PC-3 (cell line): ENCODE measurements at places on chromosomes 2 and 18. TPM values are rescaled to one million over a fixed set of nuclear protein-coding genes. Genes with fewer than 3 reads are reported as not detected.

The CAMKMT gene
- total RNA-seq, result 2.7 and 4.3 TPM in 2 replicates

The ATP5F1A gene
- total RNA-seq, result 243 and 250 TPM in 2 replicates

The RPRM gene
- 1.4 and 2.6 TPM in 2 replicates for total RNA-seq

The TMEFF2 gene
- not detected in 2 replicates for total RNA-seq

The FTCDNL1 gene
- 0.11 and 0.52 TPM in 2 replicates for total RNA-seq

The ANKRD62 gene
- total RNA-seq, result not detected in 2 replicates

The KCNK3 gene
- 0.04 and 0.69 TPM in 2 replicates for total RNA-seq

The WNT10A gene
- 0.40 and 3.3 TPM in 2 replicates for total RNA-seq

The IL1B gene
- total RNA-seq, result 48.4 and 67.5 TPM in 2 replicates

DNA sequence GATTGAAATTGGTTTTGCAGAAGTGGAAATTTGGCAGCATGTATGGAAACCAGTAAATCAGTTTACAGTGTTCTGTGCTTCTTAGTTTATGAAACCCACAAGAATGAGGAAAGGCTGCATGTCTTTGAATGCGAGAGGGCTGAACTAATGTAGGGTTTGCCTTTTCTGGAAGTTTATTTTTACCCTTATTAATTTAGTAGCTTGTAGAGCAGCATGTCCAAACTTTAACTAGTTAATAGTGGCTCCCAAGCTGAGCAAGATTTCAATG is 50.4 kb downstream of the LDLRAD4 start:
- DNase-seq, result no peak

DNA sequence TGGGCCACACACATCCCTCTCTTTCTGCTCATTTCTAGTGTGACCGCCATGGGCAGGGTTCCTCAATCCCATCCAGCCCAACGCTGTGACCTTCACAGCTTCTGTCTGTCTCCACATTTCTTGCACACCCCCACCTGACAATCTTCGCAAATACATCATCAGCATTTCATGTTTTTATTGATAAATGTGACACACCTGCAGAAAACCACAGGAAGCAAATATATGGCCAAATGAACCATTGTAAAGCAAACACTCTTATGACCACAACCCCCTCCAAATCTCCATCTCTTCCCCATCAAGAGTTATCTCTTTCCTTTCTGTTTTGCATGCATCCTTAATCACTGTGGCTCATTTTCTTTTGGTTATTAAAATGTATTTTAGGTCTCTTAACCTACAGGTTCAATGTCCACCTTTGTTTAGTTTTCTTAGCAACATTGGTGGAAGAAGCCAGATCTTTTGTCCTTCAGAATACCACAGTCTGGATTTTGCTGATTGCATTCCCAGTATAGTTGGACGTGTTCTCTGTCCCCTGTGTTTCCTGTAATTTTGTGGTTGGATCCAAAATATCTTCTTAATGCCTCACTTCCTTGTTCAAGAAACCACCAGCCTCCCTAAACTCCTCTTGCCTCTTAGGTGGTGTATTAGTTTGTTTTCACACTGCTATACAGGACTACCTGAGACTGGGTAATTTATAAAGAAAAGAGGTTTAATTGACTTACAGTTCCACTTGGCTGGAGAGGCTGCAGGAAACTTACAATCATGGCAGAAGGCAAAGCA is 9.8 kb upstream of the NCK2 start:
- peak; percentile 80 for DNase-seq

DNA sequence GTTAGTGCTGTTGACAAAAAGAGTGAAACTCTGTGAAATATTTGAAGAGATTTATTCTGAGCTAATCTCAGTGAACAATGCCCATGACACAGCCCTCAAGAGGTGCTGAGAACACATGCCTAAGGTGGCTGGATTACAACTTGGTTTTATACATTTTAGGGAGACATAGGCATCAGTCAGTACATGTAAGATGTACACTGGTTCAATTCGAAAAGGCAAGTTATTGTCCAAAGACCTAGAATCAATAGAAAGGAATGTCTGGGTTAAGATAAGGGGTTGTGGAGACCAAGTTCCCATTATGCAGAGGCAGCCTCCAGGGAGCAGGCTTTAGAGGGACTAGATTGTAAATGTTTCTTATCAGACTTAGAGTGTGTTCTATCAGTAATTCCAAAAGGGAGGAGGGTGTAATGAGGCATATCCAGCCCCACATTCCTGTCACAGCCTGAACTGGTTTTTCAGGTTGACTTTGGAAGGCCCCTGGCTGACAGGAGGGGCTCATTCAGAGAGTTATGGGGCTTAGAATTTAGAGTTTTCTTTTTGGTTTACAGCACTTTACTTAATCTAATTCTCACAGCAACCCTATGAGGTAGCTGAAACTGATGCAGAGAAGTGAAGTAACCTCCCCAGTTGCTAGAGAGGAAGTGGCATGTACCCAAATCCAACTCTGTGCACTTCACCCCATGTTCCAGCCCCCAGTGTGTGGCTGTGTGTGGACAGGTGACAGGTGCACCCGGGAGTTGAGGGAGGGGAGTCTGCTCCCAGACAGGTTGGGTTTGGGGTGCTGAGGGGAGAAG is 28.3 kb upstream of the ASAP2 start:
- DNase-seq, result peak; percentile 86

GRCh38 chr2:143123911-143124310 is 5.3 kb upstream of the ARHGAP15 start:
- no peak for DNase-seq

DNA sequence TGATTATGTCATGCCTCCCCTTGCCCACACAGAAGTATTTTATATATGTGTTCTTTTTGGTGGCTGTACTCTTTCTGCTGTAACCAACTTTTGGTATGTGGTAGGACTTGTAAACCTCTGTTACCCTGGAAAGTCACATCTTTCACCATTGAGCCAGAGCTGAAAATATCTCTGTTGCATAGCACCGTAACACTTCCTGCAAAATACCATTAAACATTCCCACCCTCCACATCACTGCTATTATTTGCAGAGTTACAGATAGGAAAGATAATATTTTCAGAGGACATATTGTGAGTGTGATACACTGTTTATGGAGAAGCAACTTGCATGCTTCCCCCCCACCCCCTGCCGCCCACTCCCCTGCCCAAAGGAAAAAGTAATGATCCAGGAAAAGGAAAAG is 44.8 kb downstream of the CAB39 start:
- peak; percentile 50 for DNase-seq

DNA sequence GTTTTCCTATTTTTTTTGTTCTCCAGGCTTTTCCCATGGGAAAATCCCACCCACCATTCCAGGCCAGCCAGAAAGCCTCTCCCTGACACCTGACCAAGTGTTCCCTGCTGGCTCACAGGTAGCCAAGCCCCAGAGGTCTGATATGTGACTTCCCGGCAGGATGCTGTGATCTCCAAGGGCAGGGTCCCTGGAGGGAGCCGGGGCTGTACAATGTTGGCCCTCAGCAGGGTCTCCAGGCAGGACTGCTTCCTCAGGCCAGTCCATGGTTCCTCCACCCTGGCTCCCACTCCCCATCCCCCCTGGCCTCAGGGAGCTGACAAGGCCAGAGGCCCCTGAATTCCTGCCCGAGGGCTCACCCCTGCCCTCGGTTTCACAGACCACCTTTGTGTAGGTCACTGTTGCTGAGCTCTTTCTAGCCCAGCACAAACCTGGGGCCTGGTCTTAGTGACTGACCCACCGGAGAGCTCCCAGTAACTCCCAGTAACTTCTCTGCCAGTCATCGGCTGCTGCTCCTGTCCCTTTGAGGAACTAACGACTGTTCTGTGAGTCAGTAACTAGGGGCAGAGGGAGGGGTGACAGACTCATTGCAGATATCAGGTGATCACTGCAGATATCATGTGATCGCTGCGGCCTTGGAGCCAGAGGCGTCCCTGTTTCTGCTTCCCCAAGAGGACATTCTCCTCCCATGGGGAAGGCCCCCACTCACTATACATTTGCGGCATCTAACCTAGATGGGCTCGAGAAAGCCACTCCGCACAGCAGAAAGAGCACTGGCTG is 38.7 kb downstream of the SDC1 start:
- peak; percentile 68 for DNase-seq

DNA sequence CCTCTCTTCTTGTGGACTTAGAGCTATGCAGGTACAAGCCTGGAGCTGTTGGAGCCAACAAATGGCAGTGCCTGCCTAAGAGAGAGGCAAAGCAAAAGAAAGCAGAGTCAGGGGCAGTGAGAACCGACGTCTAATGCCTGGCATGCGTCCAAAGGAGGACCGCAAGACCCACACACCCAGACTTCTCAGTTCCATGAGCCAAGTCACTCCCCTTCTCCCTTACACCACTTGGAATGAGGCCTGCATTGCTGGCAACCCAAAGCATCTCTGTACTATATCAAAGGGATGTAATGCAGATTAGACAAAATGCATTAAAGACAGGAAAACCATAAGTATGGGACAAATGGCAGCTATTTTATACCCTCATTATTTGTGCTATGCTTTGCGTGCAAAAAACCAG is 49.9 kb upstream of the RNU4ATAC start:
- DNase-seq, result no peak

- no peak for DNase-seq
Observed at GRCh38 chr2:235950473-235950809, 217.7 kb downstream of the GBX2 start.

- DNase-seq, result no peak
Observed at GRCh38 chr2:13156916-13157315, 440.2 kb downstream of the TRIB2 start.

DNA sequence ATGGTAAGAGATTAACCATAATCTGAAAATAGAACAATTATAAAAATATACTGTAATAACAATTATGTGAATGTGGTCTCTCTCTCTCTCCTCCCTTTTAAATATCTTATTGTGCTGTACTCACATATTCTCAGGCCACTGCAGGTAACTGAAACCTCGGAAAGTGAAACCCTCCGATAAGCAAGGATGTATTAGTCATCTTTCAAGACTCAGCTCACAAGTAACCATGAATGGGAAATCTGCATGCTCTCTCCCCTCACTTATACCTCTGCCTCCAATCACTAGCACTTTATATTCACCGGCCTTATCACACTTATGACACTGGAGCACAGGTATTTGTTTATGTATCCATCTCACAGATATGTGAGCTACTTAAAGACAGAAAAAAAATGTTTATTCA is 139.7 kb downstream of the LRP2 start:
- DNase-seq, result peak; percentile 40

- DNase-seq, result peak; percentile 70
Observed at GRCh38 chr2:216696751-216697560, 1.6 kb upstream of the IGFBP5 start.

GRCh38 chr2:206092297-206092696 is 6.3 kb upstream of the INO80D start:
- no peak for DNase-seq

- DNase-seq, result no peak
Observed at GRCh38 chr2:11944311-11944710, 197.9 kb downstream of the LPIN1 start.

DNA sequence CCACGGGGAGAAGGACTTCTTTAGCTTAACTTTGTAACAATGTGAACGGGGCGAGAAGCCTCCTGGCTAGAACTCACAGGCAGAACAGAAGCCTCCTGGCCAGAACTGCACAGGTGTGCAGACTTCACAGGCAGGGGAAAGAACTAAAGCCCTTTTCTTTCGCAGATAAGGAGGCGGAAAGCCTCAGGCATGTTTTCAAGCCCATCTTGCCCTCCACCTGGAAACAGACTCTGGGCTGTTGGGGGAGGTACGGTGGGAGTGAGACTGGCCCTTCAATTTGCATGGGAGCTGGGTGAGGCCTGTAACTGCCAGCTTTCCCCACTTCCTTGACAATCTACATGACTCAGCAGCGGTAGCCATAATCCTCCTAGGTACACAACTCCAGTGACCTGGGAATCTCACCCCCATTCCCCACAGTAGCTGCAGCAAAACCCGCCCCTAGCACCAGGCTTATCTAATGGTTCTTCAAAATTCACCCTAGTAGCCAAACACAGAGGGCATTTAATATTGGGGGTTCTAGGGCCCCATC is 22.9 kb upstream of the ABCA12 start:
- DNase-seq, result peak; percentile 18

- no peak for DNase-seq
Observed at GRCh38 chr2:217976301-217976700, 26.5 kb downstream of the TNS1 start.

GRCh38 chr18:8730080-8730827 is 24.9 kb downstream of the MTCL1 start:
- DNase-seq, result peak; percentile 96

DNA sequence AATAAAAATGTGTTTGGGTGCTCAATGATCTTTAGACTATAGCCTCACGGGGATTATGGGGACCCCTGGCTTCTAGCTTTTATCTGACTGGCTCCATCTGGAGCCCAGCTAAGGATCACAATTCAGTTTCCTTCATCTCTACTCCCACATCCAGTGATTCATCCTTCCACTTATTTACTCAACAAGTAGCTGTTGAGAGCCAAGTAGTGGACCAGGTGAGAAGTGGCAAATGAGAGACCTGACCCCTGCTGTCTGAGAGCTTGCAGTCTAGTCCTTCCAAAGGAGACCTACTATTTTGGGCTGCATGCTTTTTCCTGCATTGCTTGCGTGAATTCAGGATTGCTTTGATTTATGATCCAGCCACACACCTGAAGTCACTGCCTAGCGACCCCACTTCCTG is 10.7 kb upstream of the DSG3 start:
- DNase-seq, result peak; percentile 25

DNA sequence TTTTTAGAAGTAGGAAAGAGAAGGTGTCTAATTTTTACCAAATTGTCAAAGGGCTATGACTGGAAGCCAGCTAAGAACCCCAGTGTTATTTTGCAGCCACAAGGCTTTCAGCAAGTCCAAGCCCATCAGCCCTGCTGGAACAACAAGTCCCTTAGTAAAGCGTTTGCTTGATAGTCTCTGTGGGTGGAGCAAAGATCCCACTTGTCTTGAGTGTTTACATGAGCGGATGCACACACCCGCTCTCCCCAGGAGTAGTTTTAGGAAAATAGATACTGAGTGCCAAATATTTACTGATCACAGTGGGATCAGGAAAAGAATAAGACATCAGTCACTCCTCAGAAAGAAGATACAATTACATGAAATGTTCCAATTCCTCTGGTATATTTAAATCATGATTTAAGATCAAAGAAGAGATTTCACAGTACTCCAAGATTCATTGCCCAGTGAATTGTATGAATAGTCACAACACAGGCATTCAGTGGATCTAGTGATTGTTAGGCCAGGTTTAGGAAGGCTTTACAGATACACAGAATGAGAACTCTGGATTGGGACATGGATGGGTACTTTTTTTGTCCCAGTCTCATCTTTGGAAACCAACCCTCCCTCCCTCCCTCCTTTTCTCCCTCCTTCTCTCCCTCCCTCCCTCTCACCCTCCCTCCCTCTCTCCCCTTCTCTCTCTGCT is 514.9 kb downstream of the PTPRM start:
- no peak for DNase-seq

GRCh38 chr18:75408554-75409506 is 18.7 kb downstream of the SMIM21 start:
- peak; percentile 99 for DNase-seq

GRCh38 chr18:58669731-58670378 is 1.4 kb upstream of the MALT1 start:
- DNase-seq, result peak; percentile 95

DNA sequence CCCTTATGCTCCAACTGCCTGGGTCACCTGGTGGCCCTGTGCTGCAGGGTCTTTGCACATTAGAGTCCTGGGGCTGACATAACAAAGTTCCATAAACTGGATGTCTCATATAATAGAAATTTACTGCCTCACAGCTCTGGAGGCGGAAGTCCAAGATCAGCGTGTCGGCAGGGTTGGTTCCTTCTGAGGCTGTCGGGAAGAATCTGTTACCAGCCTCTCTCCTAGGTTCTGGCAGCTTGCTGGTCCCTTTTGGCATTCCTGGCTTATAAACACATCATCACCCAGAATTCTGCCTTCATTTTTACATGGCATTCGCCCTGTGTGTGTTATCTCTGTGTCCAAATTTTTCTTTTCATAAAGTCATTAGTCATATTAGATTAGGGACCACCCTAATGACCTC is 170.5 kb downstream of the NDUFA10 start:
- DNase-seq, result no peak

- DNase-seq, result no peak
Observed at GRCh38 chr2:216508229-216508628, 9.6 kb downstream of the RPL37A start.
